NT2/D1 (cell line): ENCODE measurements at places on chromosomes 5 and 9.

DNA sequence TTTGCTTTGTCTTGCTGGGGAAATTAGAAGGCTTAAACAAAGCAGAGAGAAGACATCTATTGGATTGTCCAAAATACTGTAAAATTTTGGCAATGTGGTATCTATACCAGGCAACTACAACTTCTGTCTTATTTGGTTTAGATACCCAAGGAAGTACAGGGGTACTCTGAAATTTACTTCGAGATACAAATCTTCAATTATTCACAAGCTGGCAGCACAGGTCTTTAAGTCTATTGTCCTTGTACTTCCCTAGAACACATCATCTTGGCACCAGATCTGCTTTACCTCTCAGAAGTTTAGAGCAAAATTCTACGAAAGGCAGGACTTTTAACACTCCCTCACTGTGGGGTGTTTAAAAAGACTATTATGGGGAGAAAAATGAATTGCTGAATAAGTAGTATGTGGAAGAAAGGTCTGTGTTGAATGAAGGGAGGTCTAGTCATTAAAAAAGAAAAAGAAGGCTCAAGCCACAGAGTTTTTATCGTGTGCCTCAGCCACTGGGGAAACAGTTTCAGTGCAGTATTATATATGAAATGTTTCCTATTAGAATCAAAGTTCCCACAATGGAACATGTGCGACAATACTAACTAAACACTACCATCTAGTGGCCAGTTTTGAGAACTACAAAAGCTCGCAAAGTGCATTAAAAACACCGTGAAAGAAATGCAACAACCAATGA is 93.7 kb downstream of the PDE4D start:
- no peak for DNase-seq

DNA sequence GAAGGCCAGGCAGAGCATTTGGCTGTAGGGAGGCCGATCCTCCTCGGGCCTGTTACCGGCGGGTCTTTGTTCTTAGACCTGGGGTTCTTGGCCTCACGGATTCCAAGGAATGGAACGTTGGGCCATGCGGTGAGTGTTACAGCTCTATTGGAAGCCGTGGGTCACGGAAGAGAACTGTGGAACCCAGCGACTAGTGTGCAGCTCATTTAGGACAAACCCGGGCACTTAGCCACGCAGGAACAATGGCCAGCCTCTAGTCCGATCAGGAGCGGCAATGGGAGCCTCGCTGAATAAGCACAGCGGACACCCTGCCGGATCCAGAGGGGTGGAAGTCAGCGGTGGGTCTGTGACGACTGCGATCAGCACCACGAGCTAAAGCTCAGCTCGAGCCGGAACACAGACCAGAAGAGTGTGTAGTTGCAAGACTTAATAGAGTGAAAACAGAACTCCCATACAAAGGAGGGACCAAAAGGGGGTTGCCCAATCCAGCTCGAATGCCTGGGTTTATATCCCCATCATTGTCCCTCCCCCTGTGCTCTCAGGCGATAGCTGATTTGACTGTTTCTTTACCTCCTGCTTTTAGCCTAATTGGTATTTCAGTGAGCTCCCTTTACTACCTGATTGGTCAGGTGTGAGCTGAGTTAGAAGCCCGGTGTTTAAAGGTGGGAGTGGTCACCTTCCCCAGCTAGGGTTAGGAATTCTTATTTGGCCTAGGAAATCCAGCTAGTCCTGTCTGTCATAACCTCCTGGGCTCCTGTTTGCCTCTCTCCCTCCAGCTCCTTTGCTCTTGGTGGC is 53.7 kb upstream of the RPL26L1 start:
- DNase-seq: no peak

DNA sequence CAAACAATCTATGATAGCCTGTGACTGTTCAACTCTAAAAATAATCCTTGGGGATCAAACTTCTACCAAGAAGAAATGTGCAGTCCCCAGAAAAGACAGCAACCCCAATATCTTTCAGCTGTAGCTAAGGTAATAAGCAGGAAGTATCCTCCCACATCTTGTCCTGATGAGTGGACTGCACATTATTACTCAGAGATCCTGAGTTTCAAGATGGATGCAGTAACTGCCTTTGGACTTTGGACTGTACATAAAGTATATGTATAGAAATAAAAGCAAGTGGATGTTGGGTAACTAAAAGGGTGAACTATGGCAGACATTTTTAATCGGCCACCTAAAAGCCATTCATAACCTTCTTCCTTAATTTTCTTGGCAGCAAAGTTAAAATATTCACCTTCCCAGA is 45.1 kb downstream of the SMIM23 start:
- no peak for DNase-seq

DNA sequence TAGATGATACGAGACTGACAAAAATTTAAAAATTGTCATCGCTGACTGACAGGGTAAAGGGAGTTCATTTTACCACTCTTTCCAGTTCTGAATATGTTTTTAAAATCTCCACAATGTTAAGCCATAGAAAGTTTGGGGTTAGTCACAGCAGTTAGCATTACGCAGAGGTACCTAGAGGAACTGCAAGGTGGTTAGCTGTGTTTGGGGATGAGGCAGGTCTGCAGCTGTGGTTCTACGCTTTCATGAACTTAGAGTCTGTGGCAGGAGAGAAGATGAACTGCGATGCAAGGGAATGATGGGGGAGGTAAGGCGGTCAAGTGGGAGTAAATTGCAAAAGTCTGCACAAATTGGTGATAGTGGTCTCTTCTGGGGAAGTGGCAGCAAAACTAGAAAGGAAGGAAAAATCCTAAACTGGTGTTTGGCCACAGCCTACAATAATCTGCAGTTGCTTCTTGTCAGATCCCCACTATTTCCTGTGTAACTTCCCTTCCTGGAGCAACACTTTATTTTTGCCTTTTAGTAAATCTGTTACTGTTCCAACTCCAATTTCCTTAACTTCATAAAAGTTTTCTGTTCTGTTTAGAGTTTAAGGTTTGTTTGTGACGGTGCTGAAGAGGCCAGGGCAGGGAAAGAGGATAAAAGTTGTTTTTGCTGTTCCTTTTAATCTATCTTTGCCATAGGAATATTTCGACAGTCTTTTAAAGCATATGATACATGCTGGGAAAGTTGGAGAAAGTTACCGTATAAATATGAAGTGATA is 38.6 kb upstream of the SNX2 start:
- no peak for DNase-seq

DNA sequence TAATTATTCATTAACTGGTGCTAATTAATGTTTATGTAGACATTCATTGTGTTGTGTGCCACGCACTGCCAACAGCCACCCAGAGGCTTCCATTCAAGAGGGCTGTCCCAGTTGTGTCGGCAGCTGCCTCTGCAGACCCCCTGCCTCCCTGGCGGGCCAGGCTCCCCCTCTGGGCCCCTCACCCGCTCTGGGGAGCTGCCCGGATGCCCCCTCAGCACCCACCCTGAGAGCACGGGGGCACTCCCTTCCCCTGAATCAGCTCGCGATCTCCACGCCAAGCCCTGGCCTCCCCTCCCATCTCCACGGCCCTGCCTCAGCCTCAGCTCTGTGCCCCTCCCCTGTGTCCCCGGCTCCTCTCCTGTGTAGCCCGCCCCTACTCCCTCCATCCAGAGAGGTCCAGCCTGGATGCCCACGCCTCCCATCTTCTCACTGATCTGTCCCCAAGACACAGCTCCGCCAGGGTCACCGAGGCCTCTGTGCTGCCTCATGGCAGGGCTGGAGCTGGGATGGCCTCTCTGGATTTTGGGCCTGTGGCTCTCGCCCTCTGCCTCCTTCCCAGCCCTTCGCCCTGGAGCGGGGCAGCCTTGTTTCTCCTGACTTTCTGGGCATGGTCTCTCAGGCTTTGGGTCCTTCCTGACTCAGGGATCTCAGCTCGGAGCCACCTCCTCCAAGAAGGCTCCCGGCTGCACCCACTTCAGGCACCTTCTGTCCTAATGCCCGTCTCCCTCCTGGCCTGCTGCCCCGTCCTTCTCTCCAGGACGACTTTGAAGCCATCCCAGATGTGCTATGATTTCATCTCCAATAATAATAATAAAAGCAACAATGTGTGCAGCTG is 16.0 kb upstream of the SLC9A3 start:
- no peak for DNase-seq

DNA sequence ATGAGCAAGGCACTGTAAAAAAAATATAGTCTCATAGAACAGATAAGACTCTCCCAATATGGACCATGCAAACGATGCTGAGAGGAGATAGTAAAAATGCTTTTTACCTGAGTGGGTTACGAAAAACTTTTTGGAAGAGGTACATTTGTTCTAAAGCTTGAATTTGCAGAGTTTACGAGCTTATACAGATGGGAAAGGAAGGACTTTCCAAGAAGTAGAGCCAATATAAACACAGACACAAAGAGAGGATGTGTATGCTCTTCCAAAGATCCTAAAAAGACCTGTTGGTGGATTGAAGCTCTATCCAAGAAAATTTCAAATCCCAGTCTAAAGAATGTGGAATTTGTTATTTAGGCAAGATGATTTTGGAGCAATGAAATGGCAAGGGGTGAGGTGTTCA is 127.1 kb upstream of the SLCO6A1 start:
- DNase-seq: no peak

DNA sequence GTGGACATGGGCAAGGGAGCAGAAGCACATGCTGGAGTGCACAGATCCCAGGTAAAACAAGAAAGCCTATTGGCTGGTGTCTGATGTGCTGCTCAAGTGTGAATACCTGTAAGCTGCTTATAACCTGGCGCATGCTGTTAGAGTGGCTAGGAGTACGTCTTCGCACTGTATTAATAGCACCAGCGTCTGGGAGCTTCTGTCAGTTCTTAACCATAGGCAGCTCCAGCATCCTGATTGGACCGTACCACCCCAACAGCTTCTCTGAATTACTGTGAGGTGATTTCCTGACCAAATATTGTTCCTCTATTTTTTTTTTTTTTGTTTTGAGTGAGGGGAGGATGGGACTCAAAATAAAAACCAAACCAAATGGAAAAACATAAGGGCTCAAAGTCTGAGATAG is 987.6 kb downstream of the PTPRD start:
- DNase-seq: no peak

DNA sequence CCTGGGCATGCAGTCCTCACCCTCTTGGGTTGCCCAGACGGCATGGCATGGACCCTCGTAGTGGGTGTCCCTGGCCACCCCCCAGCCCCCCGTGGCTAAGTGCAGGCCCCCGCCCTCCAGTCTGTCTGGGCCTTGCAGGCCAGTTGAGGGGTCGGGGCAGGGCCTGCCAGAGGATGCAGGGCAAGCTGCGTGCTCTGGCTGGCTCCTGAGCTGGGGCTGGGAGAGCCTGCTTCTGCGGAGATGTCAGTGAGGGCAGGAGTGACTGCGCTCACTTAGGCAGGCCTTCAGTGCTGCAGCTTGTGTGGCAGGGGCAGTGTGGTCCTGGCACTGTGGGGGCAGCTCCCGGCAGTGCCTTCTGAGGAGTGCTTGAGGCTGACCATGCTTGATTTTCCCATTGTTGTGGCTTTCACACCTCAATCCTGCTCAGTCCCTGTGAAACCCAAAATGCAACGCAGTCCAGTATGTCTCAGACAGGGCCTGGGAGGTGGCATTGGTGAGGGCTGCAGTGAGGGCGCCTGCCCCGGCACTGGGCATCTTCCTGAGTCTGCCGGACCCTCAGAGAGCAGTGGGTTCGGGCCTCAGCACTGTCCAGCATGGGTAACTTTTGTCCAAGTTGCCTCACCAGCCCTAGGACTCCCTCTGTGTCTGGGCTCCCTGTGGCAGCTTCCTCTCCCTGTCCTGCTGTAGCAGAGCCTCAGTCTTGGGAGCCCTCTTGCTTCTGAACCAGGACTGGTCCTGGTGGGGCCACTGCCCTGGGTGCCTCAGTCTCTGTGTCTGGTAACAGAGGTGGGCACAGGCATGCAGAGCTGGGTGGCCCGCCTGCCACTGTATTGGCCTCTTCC is 93.0 kb downstream of the PHF2 start:
- no peak for DNase-seq

- DNase-seq: no peak
Measured at GRCh38 chr5:119067450-119067849, 3.4 kb upstream of the DMXL1 start.
